ENCODE measurements at places on chromosomes 4 and X.

DNA sequence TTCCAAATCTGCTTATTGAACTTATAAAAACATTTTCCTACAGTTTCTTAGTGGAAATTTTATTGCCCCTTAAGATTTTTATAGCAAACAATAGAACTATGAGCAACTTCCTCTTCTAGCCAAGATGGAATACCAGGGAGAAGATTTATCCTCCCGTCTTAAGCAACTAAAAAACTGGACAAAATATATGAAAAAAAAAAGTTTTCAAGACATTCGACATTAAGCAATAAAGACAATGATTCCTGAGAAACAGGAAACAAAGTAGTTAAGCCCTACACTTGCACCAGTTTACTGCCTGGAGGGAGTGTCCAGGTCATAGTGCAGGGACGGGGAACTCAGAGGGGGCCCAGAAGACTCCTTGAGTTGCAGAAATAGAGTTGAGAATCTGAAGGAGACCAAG, 516.1 kb upstream of the DIPK2B start:
- no peak for DNase-seq

GRCh38 chr4:38670109-38670901, 6.3 kb downstream of the KLF3 start:
- no peak for DNase-seq

- no peak for DNase-seq
Measured at GRCh38 chr4:173057442-173057841, 111.2 kb upstream of the GALNT7 start.

DNA sequence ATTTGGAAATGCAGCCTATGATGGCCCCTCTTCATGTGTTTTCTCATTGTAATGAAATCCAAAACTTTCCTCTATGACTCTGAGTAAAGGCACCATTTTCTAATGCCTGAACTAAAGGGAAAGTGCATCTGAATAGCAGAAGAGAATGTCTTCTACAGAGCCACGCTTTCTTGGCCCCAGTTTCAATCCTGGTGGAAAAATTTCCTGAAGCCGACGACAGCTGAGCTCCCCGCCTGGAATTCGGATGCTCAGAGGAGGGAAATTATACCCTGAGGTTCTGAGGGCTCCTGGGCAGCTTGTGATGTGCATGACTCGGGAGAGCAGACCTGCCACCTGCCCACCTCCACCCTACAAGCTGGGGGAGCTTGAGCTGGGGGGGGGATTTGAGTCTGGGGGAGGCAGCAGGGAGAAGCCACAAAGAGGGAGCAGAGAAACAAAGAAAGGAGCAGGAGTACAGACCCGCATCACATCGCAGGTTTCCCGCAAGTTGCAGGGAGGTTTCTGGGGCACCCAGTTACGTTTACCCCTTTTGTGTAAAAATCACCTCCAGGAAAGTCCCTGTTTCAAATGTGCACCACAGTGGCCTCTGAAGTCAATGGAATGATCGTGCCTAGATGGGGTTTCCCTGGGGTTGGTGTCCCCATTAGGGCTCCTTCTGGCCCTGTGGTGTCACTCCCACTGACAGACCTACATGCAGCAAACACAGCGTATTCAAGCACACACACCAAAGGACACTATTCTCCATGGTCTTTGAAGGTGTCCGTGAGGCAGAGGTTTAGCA, 145.6 kb upstream of the RBPJ start:
- DNase-seq: no peak

DNA sequence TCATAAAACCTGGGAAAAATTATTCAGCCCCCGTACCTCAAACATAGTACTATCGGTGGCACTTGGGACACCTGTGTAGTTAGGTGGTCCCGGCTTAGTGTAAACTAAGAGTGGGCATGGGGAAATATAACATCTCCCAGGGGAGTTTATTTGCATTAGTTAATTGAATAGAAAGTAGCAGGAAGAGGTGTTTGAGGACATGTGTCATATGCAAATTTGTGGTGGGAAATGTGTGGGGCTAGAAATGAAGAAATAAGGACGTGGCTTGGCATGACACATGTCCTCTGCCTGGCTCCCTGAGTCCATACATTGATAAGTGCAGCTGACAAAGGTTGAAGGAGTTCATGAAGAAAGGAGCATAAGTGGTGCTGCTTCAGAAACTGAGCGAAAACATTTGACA, 483.6 kb downstream of the SH2D1A start:
- DNase-seq: no peak

- no peak for DNase-seq
Measured at GRCh38 chr4:70938086-70938485, 35.9 kb downstream of the MOB1B start.

DNA sequence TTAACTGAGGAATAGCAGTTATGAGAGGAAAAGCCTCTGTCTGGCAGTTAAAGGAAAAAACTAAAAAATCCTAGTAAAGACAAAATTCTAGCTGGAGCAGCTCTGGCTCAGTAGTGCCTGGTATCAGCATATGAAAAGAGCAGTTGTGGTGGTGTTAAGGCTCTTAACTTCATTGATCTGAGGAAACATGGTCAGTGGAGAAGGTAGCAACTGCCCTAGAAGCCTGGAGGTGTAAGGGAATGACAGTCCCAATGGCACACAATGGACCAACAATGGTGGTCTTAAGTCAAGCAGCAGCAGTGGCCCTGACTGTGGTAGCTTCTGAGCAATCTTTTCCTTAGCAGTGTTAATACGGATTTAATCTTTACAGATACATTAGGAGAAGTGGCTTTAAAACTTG, 189.6 kb upstream of the POF1B start:
- no peak for DNase-seq

DNA sequence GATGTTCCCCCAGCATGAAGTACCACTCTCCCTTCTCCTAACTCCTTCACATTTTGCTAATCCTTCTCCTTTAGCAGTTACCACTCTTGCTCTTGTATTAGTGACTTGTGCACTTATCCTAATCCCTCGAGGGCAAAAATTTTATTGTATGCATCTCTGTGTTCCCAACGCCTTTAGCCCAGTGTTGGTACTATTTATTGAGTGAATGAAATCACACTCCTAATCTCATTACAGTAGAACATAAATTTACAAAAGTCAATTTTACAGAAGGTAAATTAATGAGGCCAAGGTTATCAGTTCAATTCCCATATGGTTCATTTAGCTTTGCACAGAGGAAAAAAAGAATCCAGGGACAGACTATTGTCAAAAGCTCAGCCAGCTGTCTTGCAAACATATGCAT, 178.4 kb downstream of the NR3C2 start:
- DNase-seq: no peak

- no peak for DNase-seq
Measured at GRCh38 chrX:54325077-54325476, 32.8 kb downstream of the WNK3 start.

GRCh38 chr4:20433097-20433705, 181.5 kb downstream of the SLIT2 start:
- no peak for DNase-seq

DNA sequence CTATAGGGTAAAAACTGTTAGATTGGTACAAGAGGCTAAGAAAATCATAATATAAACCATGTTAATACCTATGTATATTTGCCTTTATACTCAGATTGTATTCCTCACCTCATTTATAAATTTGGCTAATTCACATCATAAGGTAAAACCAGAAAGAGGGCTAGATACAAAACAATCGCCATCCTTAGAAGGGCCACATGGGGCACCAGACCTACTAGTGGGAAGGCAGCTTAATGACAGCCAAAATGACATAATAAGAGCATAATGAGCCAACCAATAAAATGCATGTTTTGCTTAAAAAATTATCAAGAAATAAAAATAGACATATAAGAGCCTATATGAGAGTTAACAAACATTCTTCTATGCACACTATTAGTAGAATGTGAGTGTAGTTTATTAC, 107.3 kb upstream of the PRDX4 start:
- no peak for DNase-seq

Data from kidney glomerular epithelial cell (primary cell).